ENCODE measurements at places on chromosomes 1 and 21.

- no peak for DNase-seq
Measured at GRCh38 chr21:33391656-33392055, 11.6 kb upstream of the IFNGR2 start.

DNA sequence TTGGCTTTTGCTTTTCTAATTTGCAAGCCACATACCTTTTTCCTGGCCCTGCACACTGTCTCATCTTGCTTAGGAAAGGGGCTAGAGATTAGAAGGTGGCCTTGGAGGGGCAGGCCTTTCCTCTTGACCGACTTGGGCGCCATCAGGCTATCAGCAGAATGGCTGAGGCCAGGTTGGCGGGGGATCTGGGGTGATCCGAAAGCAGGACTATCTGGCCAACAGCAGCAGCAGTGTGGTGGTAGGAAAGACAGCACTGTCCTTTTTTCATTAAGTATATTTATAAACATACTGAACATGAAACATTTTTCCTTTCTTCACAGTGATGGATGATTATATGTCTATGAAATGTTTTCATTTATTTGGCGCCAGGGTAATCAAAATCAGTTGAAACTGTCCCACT lies 23.5 kb upstream of the RUNX1 start:
- no peak for DNase-seq

DNA sequence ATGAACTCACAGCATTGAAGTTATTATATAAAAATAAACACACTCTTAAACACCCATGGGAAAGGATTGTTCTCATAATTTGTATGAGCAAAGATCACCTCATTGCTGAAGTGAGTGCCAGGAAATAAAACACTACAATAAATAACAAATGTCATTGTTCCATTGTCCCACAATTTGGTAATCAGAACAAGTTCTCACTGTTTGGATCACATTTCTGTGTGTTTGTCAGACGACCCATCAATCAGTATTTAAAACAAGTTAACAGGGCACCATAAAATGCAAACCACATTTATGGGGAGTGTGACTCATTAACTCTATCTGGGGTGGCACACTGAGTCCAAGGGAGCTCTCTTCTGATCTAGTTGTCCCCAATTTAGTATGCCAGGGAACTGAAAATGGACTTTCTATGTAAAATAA lies 124.5 kb downstream of the PTPRC start:
- DNase-seq, result no peak

DNA sequence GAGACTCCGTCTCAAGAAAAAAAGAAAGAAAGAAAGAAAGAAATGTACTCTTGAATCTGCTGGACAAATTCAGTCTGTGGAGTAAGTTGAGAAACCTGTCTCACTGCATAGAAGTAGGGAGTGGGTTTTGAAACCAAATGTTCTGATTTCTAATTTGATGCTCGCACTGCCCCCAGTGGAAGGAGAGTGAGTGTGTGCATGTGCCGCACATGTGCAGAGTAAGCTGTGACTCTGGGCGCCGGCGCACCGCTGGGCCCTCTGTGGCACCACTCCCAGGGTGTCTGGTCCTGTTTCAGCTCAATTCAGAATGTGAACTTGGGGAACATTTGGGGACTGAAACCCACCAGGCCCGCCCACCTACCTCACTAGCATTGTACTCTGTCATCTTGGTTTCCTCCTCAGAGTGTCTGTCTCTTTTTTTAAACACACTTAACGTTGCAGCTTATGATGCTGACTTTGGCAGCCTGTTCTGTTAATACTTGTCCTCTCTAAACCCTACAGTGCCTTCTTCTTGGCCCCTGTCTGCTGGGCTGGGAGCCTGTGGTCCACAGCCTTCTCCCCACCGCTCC lies 104.6 kb downstream of the CACNA1E start:
- no peak for DNase-seq

GRCh38 chr1:85033221-85033620 lies 15.1 kb downstream of the MCOLN3 start:
- DNase-seq, result no peak

GRCh38 chr21:37551331-37551992 lies 184.9 kb downstream of the DYRK1A start:
- no peak for DNase-seq

- no peak for DNase-seq
Measured at GRCh38 chr1:230277201-230278025, 148.7 kb downstream of the PGBD5 start.

- no peak for DNase-seq
Measured at GRCh38 chr1:85943945-85944344, 212.6 kb downstream of the COL24A1 start.

DNA sequence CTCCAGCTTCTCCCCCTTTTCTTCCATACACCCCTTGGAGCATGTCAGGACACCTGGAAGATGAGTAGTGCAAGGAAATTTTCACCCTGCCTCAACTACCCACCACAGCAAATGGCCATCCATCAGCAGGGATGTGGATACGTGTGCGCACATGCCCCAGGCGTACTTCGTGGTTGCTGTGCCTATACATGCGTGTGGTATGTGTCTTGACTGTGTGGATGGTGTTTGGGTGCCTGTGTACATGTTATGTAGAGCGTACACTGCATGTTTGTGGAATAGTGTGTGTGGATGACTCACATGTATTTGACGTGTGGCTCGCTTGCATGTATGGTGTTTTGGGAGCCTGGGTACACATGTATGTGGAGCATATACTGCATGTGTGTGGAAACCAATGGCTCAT lies 158.5 kb downstream of the RRAGC start:
- no peak for DNase-seq

- no peak for DNase-seq
Measured at GRCh38 chr1:168792592-168793125, 63.7 kb upstream of the DPT start.

DNA sequence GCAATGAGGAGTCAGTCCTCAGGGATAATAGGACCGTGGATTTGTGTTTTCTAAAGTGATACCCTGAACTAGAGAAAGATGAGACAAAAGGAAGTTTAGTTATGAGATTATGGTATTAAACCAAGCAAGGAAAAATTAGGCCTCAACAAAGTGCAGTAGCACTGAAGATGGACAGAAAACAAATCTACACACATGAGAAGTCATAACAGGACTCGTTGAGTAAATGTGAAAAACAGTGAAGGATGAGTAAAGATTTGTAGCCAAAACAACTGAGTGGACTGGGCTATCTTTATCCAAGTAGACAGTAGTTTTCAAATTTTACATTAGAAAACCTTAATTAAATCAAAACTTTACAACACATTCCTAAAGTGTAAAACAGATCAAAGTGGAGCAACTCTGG lies 15.0 kb downstream of the EPRS1 start:
- DNase-seq, result no peak

DNA sequence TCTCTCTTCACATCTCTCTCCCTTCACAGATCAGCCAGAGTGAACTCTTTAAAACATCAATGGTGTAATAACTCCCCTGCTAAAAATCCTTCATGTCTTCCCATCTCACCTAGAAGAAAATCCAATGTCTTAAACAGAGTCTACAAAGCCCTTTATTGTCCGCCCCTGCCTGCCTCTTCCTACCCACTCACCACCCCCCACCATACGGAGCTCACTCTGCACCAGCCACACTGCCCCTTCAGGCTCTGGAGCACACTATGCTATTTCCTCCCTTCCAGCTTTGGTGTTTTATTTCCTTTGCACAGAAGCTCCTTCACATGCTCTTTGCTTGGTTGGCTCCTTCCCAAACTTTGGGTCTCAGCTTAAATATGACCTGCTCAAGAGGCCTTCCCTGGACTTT lies 10.2 kb downstream of the CAMK1G start:
- no peak for DNase-seq

- no peak for DNase-seq
Measured at GRCh38 chr1:89453123-89453972, 71.3 kb upstream of the LRRC8B start.

- DNase-seq, result peak; percentile 73
Measured at GRCh38 chr1:178644308-178645120, 80.5 kb upstream of the RALGPS2 start.
